Astrocyte of the spinal cord (primary cell): ENCODE measurements at places on chromosomes 7 and 10.

DNA sequence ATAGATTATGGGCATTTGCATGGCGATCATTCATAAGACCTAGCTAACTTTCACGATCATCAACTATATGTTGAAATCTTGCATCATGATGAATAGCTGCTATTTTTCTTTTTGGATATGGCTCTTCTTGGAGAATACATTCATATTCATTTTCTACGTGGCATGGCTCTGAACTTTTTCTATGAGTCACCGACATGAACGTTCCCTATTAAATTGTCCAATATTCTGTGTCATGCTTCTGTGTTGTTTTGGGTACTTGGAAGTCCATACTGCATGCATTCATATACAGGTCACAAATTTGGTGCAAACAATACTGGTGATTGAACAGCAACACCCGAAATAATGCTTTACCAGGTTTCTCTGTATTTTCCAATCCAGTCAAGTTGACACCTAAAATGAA lies 37.9 kb upstream of the ANKRD1 start:
- DNase-seq, result no peak

GRCh38 chr7:23246555-23246954 lies at the start of gene GPNMB:
GPNMB (plus strand) TSS chr7:23246775; CDS start chr7:23246858, 83 bp downstream.
- peak; percentile 52 for DNase-seq

GRCh38 chr7:9958486-9958885 lies 1015.2 kb upstream of the PHF14 start:
- DNase-seq, result no peak

DNA sequence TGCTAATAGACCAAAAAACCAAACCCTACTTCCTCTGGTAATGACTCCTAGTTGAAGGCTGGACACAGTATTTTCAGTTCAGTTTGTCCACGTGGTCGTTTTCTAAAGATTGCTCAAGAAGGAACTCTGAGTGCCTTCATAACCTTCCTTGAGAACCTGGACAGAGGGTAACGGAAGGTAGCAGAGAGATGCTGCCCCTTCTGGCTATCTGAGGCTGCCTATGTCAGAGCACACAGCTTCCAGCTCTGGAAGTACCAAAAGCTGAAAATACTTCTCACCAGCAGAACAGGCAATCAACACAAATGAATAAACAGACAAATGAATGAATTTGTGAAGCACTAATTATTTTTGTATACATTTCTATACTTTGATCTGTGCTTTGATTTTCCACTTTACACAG lies 85.2 kb downstream of the AMPH start:
- DNase-seq, result no peak

DNA sequence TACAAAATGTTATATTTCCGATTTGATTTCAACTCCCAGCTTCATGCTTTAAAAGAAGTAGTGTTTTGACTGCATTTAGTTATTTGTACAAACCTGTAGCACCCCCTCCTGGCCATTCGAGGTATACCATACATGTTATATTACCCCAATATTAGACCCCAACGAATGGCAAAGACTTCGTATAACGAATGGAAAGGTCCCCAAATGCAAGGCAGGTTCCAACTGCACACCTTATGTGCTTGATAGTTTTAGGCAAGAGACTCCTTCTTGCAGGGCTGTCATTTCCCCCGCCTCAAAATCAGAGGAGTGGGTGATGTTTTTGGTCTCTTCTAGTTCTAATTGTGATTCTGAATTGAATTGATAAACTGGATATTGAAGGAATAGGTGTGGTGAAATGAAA lies 101.1 kb upstream of the TARP start:
- DNase-seq, result peak; percentile 51

GRCh38 chr10:27857616-27858015 lies 112.0 kb upstream of the MKX start:
- no peak for DNase-seq

GRCh38 chr10:17454161-17455014 lies at the start of gene ST8SIA6:
ST8SIA6 (minus strand) TSS chr10:17454595; CDS start chr10:17454255, 340 bp downstream.
- peak; percentile 54 for DNase-seq

DNA sequence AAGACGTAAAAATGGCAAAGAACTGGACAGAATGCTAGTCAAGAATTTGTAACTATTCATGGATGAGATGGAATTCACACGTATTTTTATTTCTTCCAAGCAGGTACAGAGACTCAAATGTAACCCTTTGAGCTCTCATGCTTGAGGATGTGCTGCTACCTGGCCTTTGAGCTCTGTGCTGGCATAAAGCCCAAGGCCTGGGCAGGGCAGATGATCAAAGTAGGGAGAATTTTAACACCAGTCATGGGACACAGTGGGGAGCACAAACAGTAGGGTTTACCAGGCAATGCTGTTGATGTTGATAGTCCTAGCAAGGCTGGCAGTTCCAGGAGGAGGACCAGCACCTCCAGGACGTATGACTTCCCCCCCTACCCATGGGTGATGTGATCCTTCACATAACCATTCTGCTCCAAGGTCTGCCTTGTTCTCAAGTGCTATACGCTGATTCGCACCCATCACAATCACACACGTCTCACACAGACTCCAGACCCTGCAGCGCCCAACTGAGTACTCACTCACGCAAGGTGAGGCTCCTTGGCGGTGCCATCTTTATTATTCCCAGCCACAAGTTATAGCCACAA lies 48.6 kb upstream of the DLG5 start:
- DNase-seq, result no peak

DNA sequence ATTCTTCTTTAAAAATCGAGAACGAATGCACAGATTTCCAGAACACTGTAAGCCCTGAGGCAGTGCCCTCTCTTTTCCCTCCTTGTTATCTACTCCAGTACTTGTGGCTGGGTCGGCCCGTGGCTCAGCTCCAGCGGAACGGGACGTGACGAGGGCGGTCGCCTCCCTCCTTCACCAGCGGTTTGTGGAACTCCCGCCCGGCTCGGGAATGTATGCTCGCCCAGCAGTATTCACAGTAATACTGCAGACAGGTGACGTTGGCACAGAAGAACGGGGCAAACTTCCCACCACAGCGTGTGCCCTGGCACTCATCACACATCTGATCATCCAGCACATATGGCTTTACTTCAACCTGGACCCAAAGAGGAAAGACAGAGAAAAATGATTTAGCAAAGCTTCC lies 128.5 kb downstream of the BTAF1 start:
- no peak for DNase-seq

- DNase-seq, result peak; percentile 89
Observed at GRCh38 chr10:14385596-14386593, 55.2 kb upstream of the FRMD4A start.

DNA sequence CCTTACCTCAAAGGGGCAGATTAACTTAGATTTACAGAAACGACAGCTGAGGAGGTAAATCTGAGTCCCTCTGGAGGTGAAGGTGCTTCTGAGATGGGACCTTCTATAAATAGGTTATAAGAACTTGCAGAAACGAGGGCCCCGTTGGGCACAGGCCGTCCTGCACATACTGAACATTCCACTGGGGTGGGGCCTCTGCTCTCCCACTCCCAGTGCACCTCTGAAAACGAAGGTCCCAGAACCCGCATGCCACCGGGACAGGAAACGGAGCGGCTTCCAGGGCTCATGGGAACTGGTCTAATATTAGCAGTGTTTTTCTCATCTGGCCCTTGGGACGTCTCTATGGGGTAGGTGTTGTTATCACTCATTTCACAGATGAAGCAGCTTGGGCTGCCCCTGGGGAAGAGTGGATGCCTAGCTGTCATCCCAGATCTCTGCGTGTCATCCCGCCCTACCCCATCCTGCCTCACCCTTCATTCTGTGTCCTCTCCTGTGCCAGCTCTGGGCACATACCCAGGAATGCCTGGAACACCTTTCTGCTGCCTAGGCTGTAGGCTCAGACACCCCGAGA lies 19.6 kb downstream of the C10orf62 start:
- DNase-seq, result no peak

DNA sequence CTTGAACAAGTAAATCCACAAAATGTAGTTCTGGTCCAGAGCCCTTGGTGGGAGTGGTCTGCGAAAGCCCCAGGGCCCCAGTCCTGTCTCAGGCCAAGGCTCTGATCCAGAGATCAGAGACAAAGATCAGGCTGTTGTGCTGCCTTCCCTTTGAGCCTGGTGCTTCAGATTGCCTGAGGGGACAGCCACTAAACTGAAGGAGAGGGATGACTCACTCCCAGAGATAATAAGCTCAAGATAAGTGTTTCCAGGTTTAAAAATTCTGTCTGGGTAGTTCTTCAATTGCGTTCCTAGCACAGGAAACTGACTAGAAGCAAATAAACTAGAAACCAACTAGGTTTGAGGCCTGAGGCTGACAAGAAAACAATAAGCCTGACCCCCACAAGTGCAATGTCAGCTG lies 190.2 kb downstream of the RAMP3 start:
- no peak for DNase-seq

- DNase-seq, result no peak
Observed at GRCh38 chr10:76138286-76138685, 706.9 kb downstream of the LRMDA start.

GRCh38 chr10:132687893-132688579 lies 97.9 kb downstream of the NKX6-2 start:
- DNase-seq, result no peak

GRCh38 chr10:71622154-71622526 lies 97.4 kb downstream of the C10orf105 start:
- peak; percentile 50 for DNase-seq

DNA sequence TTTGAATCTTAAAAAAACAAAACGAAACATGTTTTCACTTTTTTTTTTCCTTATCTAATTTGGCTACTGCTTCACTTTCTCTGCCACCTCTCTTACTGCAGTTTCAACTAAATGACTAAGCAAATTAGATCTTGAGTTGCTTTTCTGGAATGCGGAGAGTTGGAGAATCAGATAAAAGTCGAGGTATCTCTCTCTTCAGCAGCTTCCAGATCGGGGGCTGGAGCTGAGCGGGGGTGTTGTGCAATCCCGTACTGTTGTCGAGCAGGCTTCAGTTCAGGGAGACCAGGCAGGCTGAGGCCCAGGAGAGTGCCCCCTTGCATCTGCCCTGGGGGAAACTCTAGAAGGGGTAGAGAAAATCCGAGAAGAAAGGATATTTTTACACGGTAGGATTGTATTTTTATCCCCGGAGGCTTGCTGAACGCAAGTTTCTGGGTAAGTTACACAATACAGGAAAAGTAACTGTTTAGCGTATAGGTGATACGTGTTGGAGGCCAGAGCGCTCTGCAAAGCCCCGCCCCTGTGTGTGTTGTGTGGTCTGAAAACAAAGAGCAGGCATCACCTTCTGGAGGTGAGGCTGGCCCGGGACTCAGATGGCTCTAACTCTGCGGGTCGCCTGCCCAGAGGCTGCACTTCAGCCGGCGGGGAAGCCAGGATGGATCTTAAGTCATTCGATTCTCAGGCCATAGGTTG lies 116.6 kb downstream of the KLF6 start:
- DNase-seq, result peak; percentile 40

GRCh38 chr7:112082306-112082705 lies 123.9 kb downstream of the DOCK4 start:
- DNase-seq, result no peak

DNA sequence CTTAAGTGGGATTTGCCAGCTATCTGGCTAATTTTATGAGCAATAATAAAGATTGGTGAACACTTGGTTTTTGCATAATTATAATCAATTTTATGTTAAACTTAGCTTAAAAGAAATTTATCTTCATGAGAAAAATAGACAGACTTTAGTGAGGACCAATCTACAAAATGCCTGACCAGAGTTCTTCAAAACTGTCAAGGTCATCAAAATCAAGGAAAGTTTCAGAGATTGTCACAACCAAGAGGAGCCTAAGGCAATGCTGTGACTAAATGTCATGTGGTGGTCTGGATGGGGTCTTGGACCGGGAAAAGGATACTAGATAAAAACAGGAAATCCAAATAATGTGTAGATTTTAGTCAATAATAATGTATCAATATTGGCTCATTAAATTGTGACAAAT lies 17.7 kb upstream of the FAM170B start:
- DNase-seq, result no peak

- no peak for DNase-seq
Observed at GRCh38 chr7:114293289-114294012, 121.2 kb upstream of the FOXP2 start.

GRCh38 chr7:48355346-48355745 lies 184.1 kb downstream of the ABCA13 start:
- no peak for DNase-seq

- DNase-seq, result no peak
Observed at GRCh38 chr7:16630654-16631053, 14.9 kb downstream of the ANKMY2 start.

GRCh38 chr7:32539919-32540531 lies 44.7 kb downstream of the AVL9 start:
- no peak for DNase-seq

- no peak for DNase-seq
Observed at GRCh38 chr7:14583518-14583917, 319.0 kb downstream of the DGKB start.

- DNase-seq, result peak; percentile 85
Observed at GRCh38 chr7:42247301-42247700, 10.3 kb upstream of the GLI3 start.

DNA sequence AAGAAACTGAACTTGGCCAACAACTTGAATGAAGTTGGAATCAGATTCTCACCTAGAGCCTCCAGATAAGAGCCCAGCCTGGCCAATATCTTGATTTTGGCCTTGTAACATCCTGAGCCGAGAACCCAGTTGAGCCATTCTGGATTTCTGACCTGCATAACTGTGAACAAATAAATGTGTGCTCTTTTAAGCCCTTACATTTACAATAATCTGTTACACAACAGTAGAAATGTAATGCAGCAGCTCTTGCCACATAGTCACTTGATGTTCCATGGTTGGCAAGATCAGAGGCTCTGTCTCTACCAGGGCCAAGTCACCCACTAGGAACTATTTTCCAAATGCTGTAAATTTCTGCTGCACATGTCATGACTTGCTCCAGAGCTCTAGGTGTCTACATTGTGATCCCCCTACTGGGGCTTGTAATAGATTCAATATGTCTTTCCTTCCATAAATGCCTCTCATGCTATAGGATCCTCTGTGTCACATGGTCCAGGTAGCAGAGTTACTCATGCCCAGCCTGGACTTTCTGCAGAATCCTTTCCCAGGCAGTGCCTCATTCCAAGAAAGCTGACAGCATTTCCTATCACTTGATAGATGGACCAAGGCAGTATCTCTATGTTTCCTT lies 11.4 kb upstream of the RBM20 start:
- no peak for DNase-seq

DNA sequence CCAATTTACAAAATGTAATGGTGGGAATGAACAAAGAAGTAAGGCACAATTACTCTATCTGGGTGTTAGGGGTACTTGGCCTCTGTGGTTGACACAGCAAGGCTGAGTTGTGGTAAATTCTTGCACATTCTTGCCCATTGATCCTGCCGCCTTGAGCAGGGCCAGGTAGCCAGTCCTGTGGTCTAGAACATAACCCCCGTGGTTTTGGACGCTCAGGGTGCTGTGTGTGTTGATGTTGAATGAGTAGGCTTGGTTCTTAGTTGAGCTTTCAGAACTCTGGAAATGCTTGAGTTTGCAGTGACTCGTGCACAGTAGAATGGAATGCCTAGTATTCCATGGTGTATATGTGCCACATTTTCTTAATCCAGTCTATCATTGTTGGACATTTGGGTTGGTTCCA lies 42.3 kb upstream of the CDHR3 start:
- DNase-seq, result peak; percentile 36
